ENCODE measurements at places on chromosomes 5 and 9. TPM values are rescaled to one million over a fixed set of nuclear protein-coding genes. Genes with fewer than 3 reads are reported as not detected.

The GMCL2 gene
- total RNA-seq, result not detected

The TAS2R1 gene
- total RNA-seq, result not detected

The SET gene
- total RNA-seq, result 175 TPM

The STK32A gene
- 1.1 TPM for total RNA-seq

The DAB2IP gene
- total RNA-seq, result 53.0 TPM

The TTC33 gene
- 19.3 TPM for total RNA-seq

The PCDHGA11 gene
- 4.5 TPM for total RNA-seq

The PLPP1 gene
- total RNA-seq, result 74.1 TPM

The SHOC1 gene
- total RNA-seq, result not detected

The GHR gene
- total RNA-seq, result 14.7 TPM

The GFRA3 gene
- 1.4 TPM for total RNA-seq

The GLDC gene
- total RNA-seq, result not detected

The GARIN3 gene
- not detected for total RNA-seq

The TNFSF8 gene
- total RNA-seq, result 0.57 TPM

The PCDHB5 gene
- 1.6 TPM for total RNA-seq

The SLC6A19 gene
- total RNA-seq, result not detected

The CYSRT1 gene
- not detected for total RNA-seq

The SLC23A1 gene
- total RNA-seq, result not detected

The ST8SIA4 gene
- total RNA-seq, result 3.4 TPM

The FABP6 gene
- 3.5 TPM for total RNA-seq

The CARTPT gene
- not detected for total RNA-seq

The KIF27 gene
- 3.4 TPM for total RNA-seq

The FIBCD1 gene
- total RNA-seq, result 0.57 TPM

The SHB gene
- total RNA-seq, result 14.7 TPM

The ENTREP1 gene
- 20.0 TPM for total RNA-seq

The CBY3 gene
- not detected for total RNA-seq

The C9 gene
- total RNA-seq, result not detected
